NCI-H460 (cell line): ENCODE measurements at places on chromosomes 2 and 18. TPM values are rescaled to one million over a fixed set of nuclear protein-coding genes. Genes with fewer than 3 reads are reported as not detected.

Gene TTN
- 2.0 and 2.6 TPM in 2 replicates for total RNA-seq

Gene C1QL2
- total RNA-seq: not detected in 2 replicates

Gene IL36B
- total RNA-seq: not detected in 2 replicates

Gene GAL3ST2
- total RNA-seq: 0.10 TPM in 1 of 2 replicates, not detected in the other

Gene IL1F10
- total RNA-seq: not detected in 2 replicates

Gene DNMT3A
- total RNA-seq: 4.3 and 4.9 TPM in 2 replicates

Gene CXCR4
- total RNA-seq: 0.12 TPM in 1 of 2 replicates, not detected in the other

Gene CXCR1
- not detected in 2 replicates for total RNA-seq

Gene IL37
- total RNA-seq: 0.75 TPM in 1 of 2 replicates, not detected in the other

Gene TSPYL6
- not detected in 2 replicates for total RNA-seq

Gene CD8B2
- total RNA-seq: not detected in 2 replicates

Gene PRSS56
- total RNA-seq: not detected in 2 replicates

Gene SCYGR4
- total RNA-seq: 0.10 and 0.14 TPM in 2 replicates

Gene TMEM214
- 32.0 and 36.3 TPM in 2 replicates for total RNA-seq

Gene SATB2
- 13.4 and 13.7 TPM in 2 replicates for total RNA-seq

Gene CFLAR
- 70.1 and 71.1 TPM in 2 replicates for total RNA-seq

Gene RUFY4
- total RNA-seq: 0.20 TPM in 1 of 2 replicates, not detected in the other

Gene ASB1
- total RNA-seq: 36.7 and 40.4 TPM in 2 replicates

Gene SLC38A11
- total RNA-seq: not detected in 2 replicates

Gene GTF3C2
- 59.8 and 66.5 TPM in 2 replicates for total RNA-seq

Gene EFEMP1
- 827 and 872 TPM in 2 replicates for total RNA-seq

Gene IL36A
- total RNA-seq: not detected in 2 replicates

Gene RFTN2
- 0.20 and 0.87 TPM in 2 replicates for total RNA-seq

Gene SOS1
- 19.0 and 21.2 TPM in 2 replicates for total RNA-seq

Gene UPP2
- total RNA-seq: not detected in 2 replicates

Gene LBX2
- total RNA-seq: 0.95 and 1.9 TPM in 2 replicates

Gene RESP18
- not detected in 2 replicates for total RNA-seq

Gene NETO1
- not detected in 2 replicates for total RNA-seq

Gene SLC4A5
- 0.40 and 1.6 TPM in 2 replicates for total RNA-seq

Gene MC4R
- total RNA-seq: not detected in 2 replicates

Gene MERTK
- total RNA-seq: 1.1 and 1.2 TPM in 2 replicates

Gene PKDCC
- 1.9 and 2.1 TPM in 2 replicates for total RNA-seq

Gene HOXD1
- not detected in 2 replicates for total RNA-seq
